ENCODE measurements at places on chromosomes 3 and 15.

DNA sequence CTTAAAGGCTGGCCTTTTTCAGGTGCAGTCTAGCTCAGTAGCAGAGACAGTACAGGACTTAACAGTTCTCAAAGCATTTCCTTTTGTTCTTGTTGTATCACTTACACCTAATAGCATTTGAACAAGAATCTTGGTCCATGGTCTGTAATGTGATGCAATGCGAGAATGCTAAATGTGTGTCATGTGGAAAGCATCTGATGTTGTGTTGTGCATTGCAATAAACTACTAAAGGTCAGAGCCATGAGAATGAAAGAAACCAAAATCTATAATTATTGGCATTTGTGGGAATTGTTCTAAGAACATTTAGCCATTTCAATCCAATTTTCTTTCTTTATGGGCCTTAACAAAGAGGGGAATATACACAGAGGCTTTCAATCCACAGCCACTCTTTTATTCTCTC is 324.5 kb upstream of the ROBO2 start:
- DNase-seq, result no peak

- DNase-seq, result no peak
Observed at GRCh38 chr3:112119962-112120836, 12.8 kb downstream of the GCSAM start.

DNA sequence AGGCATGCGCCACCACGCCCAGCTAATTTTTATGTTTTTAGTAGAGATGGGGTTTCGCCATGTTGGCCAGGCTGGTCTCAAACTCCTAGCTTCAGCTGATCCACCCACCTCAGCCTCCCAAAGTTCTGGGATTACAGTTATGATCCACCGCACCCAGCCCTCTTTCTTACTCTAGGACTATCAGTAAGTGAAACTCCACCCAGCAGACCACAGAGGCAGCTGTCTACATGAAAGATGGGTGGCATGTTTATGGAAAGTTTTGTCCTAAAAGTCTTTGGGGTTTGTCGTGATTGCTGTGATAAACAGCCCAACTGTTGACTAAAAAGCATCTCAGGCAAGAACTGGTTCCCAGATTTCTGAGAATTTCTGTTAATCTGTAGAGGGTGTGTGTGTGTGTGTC is 10.9 kb downstream of the ARL6IP5 start:
- DNase-seq, result no peak

GRCh38 chr3:122023335-122023910 is 1.4 kb upstream of the ILDR1 start:
- DNase-seq, result no peak

GRCh38 chr3:108127301-108127988 is 36.6 kb upstream of the CD47 start:
- DNase-seq, result peak; percentile 58

- DNase-seq, result no peak
Observed at GRCh38 chr3:49732597-49732996, 8.8 kb upstream of the GMPPB start.

- DNase-seq, result no peak
Observed at GRCh38 chr15:93268066-93268465, 179.1 kb upstream of the RGMA start.

DNA sequence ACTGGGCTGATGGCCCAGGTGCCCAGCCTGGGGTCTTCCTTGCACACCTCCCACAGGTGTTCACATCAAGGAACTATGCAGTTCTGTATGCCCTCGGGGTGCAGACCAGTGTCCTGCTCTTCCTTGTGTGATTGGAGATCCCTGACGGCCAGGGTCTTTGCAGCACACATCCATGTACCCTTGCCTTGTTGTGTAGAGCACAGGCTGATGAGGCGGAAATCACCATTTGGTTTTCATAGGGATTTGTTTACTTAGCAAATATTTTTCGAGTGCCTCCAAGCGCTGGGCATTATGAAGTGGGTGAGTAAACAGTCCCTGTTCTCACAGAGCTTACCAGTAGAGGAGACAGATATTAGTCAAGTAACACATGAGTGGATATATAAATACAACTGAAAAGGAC is 209.3 kb upstream of the UMPS start:
- DNase-seq, result no peak

DNA sequence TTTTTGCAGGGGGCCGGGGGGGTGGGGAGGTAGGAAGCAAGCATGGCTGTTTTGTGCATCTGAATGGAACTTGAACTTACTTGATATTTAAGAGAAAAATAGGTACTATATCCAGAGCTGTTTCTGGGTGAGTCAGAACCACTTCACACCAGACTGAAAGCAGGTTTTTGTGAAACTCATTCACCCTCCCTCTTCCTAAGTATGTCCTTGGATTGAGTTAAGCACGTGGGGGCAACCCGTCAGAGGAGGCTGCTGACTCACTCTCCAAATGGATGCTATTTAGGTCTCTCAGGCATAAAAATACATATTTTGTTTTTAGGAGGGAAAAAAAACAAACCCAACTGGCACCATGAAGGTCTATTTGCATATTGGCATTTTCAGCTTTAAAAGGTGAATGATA is 270.3 kb downstream of the RYR3 start:
- no peak for DNase-seq

GRCh38 chr15:62883938-62884479 is 158.5 kb upstream of the TPM1 start:
- DNase-seq, result no peak

All from activated T-helper 1 cell treated with Interleukin-2 at 50 U/mL for 16 hours (primary cell).